Non-pigmented ciliary epithelial cell (primary cell): ENCODE measurements at places on chromosomes 11 and 22.
A peak's percentile ranks its signal among the peaks of the same experiment; 100 is the strongest.

DNA sequence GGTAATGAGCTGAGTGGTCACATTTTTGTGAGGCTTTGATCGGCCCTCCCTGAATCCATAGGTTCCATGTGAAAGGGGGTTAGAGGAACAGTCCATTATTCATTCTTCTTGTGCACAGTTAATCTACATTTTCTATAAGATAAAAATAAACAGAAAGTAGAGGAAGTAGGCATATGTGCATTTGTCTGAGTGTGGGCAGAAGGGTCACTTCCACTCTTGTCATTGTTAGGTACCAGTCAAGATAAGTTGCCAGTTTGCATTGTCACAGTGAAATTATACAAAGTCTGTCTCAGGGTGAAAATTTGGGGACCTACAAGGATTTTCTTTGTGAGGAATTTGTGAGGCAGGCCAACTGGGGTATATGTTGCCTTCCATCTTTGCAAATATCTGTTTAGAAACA is 4.6 kb upstream of the APOL4 start:
- DNase-seq, result no peak

DNA sequence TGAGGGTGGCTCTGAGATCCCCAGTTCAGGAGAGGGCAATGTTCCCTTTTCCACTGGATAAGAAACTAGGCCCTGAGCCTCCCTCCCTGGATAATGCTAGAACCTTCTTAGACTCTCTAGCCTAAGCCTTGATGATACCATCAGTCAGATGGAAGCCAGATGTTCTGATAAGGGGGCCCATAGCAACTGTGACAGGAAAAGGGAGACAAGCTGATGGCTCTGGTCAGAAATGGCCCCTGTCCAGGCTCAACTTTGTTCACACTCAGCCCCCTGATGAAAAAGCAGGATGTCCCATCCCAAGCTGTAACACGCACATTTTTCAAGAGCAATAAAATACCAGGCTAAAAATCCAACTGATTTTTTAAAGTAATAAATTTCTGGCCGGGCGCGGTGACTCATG is 7.2 kb upstream of the OAF start:
- DNase-seq, result no peak

- DNase-seq, result no peak
Observed at GRCh38 chr11:128830290-128831173, 36.6 kb downstream of the KCNJ1 start.

GRCh38 chr11:47955061-47955755 is 25.2 kb upstream of the PTPRJ start:
- DNase-seq, result no peak

DNA sequence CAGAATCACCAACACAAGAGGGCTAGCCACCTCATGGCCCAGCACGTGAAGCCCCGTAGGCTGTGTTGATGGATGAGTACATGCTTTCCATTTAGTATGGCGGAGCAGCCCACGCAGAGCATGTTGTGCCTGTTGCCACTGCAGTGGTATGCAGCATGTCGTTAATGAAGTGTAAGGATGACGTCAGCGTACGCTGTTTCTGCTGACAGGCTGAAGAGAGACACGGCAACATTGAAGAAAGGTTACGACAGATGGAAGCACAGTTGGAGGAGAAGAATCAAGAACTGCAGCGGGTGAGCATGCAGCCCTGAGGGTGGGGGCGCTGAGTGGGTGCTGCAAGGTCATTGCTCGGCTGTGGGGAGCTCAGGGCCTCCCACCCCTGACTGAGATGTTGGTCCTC is 62.8 kb downstream of the PPFIA1 start:
- no peak for DNase-seq

DNA sequence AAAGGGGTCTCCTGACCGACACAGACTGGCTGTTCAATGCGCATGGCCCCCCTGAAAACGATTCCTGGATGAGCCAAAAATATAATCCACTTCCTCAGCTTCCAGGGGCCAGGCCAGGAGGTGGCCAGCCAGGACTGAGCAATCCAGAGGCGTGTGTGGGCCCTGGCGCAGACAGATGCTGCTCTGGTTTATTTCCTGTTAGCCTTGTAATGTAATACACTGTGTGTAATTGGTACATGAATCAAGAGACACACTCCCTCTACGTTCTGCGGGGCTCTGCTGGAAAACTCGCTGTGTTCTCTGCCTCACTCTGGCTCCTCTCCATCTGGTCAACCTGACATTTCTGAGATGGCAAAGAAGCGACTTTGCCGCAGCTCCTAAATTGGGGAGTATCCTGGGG is 26.3 kb upstream of the ISX start:
- no peak for DNase-seq

- DNase-seq, result no peak
Observed at GRCh38 chr11:69472541-69473275, 8.8 kb upstream of the LINC01488 start.

DNA sequence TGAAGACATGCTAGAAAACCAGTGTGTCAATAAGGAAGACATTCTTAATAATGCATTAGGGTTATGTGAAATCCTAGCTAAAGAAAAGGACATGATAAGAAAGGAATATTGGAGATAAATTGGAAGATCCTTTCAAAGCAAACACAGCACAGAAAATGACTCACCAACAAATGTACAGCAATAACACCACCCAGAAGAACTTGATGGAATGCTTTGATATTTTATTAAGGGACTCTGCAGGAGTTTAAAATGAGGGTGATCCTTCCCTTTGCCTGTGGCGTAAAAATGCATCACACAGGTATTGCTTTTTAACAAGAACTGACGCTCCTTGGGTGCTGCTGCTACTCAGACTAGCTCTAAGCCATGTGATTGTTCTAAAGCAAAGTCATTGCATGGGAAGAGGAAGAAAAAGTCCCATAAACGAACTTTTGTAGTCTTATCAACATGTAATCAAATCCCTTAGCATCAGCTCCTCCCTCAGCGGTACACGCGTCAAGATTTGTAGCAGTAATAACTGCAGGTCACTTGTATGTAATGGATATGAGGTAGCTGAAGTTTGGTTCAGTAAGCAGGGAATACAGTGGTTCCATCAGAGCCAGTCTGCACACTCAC is 48.4 kb upstream of the EED start:
- no peak for DNase-seq

- DNase-seq, result no peak
Observed at GRCh38 chr11:46012185-46012584, 89.7 kb downstream of the LARGE2 start.

GRCh38 chr11:73493956-73494598 is 103.8 kb downstream of the FAM168A start:
- DNase-seq, result peak; percentile 47

DNA sequence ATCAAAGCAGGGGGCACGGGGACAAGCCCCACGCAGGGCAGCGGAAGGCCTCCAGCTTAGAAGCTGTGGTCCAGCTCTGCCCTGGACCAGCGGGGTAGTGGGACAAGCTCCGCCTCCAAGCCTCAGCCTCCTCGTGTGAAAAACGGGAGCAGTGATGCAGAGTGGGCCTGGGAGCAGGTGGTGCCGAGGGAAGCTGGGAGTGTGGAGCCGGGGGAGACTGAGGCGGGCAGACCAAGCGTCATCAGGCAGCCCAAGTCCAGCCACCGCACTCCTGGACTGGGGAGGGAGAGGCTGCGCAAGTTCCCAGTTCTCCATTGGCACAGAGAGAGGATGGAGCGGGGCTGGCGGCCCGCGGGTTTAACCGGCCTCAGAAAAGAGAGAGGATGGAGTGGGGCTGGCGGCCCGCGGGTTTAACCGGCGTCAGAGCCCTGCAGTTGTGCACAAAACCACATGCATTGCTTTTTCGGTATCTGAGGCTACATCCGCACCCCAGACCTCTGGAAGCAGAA is 68.1 kb upstream of the PHF21B start:
- DNase-seq, result no peak

GRCh38 chr11:106234794-106235193 is 157.3 kb downstream of the AASDHPPT start:
- DNase-seq, result no peak

- no peak for DNase-seq
Observed at GRCh38 chr22:46213052-46213451, 37.0 kb downstream of the CDPF1 start.

- DNase-seq, result no peak
Observed at GRCh38 chr11:119863851-119864601, 135.0 kb upstream of the NECTIN1 start.

- no peak for DNase-seq
Observed at GRCh38 chr22:36336246-36337182, 51.3 kb downstream of the MYH9 start.

DNA sequence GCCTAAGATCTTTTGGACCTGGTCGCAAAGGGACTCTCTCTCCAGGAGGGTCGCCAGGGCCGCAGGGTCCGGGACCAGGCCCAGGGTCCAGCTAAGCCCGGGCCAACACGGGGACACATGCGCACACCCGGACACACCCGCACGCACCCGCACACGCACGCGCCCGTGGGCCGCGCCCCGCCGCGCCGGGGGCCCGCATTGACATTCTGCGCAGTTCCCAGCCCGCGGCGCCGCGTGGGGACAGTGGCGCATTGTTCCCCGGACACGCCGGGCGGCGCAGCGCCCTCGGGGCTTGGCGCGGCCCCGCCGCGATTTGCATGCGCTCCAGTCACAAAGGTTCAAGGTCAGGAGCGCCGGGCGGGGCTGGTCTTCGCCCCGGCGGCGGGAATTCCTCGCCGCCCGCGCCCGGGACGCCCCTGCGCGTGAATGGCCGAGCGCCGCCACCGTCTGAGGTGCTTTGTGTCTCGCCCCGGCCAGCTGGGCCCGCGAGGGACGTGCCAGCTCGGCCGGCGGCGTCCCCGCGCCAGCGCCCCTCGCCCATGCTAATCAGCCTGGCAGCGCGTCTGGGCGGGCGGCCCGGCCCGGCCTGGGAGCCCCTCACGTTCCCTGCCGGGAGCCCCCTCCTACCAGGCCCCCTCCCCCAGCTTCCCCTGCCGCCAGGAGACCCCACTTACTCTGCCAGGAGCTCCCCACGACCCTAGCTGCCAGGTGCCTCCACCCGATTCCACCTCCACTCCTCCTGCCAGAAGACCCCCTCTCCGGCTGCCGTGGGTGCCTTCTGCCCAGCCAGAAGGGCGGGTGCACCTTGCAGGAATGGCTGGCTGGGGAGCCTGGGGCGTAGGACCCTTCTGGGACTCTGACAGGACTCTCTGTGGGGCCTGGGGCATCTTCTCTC is 50.5 kb upstream of the WNT7B start:
- no peak for DNase-seq

GRCh38 chr11:95144313-95145235 is 54.9 kb downstream of the ENDOD1 start:
- no peak for DNase-seq
